PC-9 (cell line): ENCODE measurements at places on chromosomes 5 and 9. TPM values are rescaled to one million over a fixed set of nuclear protein-coding genes. Genes with fewer than 3 reads are reported as not detected.

DNA sequence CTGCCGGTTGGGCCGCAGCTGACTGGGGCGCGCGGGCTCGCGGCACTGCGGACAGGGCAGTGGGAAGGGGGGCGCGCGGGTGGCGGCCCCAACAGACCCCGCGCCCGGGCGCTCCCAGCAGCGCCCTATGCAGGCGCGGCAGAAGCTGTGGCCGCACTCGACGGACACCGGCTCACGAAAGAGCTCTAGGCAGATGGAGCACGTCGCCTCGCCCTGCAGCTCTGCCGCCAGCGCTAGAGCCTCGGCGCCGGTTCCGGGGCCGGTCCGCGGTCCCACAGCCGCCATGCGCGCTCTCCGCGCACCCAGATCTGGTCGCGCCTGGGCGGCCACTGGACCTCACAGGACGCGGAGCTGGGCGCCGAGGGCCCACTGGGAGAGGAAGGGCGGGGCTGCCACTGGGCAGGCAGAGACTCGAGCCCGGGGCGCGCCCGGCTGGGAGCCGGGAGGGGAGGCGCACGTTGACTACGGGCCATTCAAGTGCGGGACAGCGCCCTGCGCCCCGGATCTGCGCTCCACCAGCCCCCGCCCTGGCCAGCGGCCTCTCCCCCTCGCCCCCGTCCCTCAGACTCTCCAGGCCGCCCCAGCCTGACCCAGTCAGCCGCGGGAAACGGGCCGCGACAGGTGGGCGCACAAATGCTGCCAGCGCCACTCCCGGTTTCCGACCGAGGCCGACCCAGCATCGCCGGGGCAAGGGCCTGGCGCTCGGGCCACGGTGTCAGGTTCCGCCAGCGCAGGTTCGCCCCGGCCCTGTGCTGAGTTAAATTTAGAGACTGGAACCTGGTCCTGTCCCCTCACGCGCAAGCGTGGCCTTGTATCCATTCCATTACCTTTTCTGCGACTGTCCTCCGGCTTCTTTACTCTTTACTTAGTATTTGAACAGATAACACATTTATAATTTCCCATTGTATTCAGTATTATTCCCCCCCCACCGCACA, at the start of gene TRIM7:
TRIM7 (minus strand) TSS at position 371 of the 935 bp plus-strand sequence; CDS start at position 285, 86 bp downstream.
- peak; percentile 60 for DNase-seq

DNA sequence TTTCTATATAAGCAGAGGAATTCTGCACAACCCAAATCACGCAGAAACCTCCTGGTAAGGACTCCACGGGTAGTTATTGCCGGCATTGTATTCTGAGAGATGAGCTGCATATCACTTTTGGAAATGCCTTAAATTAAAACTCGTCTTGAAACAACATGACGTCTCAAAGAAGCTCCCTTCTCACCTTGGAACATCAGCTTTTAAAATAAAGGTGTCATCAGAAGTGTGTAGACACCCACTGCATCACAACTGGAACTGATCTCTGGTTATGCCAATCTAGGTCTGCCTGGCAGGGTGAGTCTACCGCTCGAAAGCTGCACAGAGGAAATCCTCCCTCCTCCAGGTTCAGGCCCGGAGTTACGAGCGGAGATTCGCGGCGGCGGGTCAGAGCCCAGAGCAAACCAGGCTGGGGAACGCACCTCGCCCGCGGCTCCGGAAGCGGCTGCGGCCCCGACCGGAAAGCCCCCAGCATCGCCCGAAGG, 974 bp upstream of the SLC12A2 start:
- no peak for DNase-seq

DNA sequence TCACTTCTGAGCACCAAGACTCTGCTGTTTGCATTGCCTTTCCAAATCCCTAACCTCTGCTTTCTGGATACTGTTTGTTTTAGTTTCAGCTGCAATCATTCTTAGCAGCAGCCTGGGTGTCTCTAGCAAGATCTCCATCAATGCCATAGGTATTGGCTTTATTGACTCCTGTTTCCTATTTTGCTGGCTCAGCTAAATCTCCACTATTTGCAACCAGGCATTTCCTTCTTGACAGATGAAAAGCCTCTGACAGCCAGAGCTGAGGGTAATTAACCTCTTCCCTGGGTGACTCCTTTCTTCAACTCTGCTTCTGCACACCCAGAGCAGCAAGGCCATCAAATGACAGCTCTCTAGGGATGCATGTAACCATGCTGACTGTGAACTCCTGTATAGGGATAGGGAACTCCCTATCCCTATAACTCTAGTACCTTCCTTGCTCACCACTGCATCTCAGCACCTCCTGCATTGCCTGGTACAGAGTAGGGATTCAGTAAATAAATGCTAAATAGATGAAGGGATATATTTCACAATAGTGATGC, 293.5 kb downstream of the TRIM32 start:
- DNase-seq: no peak

- DNase-seq: no peak
Observed at GRCh38 chr5:8434501-8434900, 565.6 kb downstream of the MTRR start.

DNA sequence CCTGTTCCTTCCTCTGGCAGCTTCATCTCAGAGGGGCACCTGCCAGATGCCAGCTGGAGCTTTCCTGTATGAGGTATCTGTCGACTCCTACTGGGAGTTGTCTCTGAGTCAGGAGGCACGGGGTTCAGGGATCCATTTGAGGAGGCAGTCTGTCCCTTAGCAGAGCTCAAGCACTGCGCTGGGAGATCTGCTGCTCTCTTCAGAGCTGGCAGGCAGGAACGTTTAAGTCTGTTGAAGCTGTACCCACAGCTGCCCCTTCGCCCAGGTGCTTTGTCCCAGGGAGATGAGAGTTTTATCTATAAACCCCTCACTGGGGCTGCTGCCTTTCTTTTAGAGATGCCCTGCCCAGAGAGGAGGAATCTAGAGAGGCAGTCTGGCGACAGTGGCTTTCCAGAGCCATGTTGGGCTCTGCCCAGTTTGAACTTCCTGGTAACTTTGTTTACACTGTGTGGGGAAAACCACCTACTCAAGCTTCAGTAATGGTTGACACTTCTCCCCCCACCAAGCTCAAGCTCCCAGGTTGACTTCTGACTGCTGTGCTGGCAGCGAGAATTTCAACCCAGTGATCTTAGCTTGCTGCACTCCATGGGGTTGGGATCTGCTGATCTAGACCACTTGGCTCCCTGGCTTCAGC, 11.8 kb upstream of the ITGA2 start:
- DNase-seq: no peak

DNA sequence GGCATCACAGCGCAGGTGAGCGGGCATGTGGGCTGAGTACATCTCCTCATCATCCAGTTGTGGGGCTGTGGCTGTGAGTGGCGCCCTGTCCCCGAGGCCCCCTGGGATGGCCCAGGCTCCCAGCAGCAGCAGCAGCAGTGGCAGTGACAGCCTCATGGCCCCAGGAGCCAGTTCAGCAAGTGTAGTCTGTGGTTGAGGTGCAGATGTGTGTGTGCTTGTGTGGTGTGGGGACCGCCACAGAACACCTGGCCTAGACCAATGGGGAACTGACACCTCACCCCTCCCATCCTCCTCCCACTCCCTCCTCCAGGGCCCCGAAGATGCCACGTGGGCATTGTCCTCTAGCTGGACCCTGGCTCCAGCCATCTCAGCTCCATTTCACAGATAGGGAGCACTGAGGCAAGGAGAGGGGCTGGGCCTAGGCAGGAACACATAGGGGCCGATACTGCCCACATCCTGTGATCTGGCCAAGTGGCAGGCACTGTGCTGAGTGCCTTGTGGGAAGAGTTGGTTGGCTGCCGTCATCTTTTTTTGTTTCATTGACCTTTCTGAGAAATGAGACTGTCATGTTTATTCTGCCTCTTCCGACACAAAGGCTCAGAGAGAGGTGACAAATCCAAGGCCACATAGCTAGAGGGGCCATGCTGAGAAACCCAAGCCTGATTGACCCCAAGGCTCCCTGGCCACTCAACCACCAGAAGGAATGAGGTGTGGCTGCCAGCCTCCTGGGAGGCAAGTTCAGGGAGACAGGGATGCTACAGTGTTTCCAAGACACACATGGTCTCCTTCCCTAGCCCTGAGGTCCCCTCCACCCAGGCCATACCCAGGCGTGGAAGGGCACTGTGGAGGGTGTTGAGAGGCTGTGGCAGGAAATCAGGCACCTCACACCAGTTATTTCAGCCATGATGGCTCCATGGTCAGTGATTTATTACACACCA, at the start of gene MZB1:
MZB1 (minus strand) TSS at position 213 of the 938 bp plus-strand sequence; CDS start at position 156, 57 bp downstream.
- no peak for DNase-seq

DNA sequence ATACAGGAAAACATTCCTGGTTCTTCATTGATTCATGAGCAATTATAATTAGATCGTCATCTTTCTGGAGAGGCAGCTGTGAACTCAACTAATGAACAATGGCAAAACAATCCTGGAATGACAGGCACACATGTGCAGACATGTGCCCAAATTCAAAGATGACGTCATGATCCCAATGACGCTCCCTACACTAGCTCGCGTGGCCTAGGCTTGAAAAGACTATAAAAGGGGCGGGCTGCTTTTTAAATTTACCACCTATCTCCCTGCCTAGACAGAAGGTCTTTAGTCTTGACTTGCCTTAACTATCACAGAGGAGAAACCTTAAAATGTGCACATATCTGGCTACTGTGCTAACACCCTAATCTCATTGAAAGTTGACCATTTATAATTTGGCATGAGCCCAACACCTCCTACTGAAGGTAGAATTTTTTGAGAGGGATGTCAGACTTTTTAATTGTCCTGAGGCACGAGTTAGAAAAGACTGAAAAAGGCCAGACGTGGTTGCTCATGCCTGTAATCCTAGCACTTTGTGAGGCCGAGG, 88.2 kb downstream of the PRRT1B start:
- DNase-seq: no peak

GRCh38 chr5:60455589-60455988, 244.4 kb downstream of the DEPDC1B start:
- DNase-seq: no peak

- no peak for DNase-seq
Observed at GRCh38 chr9:123358181-123358905, 2.3 kb downstream of the CRB2 start.

BAAT gene
- total RNA-seq: not detected in 2 replicates

SH3GL2 gene
- total RNA-seq: not detected in 2 replicates

TSLP gene
- total RNA-seq: not detected in 2 replicates

DNA sequence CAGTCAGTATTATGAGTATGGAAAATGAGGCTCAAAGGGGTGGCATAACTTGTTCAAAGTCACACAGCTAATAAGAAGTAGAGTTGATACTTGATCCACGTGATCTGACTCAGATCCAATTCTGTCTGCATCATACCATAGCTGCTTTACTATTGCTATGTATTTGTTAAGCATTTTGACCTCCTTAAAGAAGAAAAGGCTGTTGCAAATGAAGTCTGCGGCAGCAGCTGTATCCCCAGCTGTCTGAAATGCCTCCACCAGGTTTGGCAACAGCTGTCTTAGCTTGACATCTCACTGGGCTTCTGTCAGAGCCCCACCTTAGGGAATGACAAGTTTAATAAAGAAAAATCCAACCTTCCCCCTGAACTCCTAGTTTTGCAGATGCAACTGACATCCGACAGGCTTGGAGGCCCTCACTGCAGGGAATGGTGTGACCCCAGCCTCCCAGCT, 75.6 kb upstream of the SLC44A1 start:
- no peak for DNase-seq

DNA sequence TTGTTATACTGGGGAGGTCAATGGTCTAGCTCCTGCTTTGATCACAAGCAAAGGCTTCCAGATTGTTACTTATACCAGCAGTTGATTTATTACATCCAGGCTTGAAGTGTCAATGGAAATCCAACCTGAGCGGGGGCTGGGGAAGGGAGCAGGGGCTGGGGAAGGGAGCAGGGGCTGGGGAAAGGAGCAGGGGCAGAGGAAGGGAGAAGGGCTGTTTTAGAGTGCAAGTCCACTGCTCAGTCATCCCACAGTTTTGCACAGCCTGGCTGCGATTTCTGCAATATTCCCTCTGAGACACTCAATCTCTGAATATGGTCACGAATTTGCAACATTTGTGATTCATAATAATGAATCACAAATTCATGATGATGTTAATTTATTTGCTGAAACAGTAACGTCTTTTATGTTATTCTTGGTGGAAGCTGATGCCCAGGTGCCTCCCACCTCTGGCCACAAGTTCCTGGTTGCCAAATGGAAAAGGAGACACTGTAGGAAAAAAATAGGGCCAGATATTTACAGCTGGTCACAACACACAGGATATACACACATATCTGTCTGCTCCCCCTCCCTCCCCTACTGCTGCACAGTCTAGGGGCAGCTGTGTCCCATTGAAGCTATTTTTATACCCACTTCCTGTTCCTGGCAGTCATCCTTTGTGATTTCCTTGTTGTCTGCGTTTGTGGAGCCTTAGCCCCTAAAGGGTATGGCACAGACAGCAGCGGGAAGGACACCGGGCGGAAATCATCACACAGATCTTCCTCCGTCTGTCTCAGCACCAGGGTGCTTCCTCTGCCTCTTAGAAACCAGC, 325.1 kb downstream of the GADD45G start:
- DNase-seq: no peak

GRCh38 chr5:71475788-71476384, 20.4 kb downstream of the BDP1 start:
- DNase-seq: no peak
